A549 treated with Hydrocortisone at 1 μM for 4 hours (cell line): ENCODE measurements at places on chromosomes 4 and X. TPM values are rescaled to one million over a fixed set of nuclear protein-coding genes. Genes with fewer than 3 reads are reported as not detected.

Gene HDX
- 1.6 to 3.5 TPM (median 2.2 TPM) in 5 replicates for total RNA-seq

Gene SSX3
- total RNA-seq: not detected in 5 replicates

Gene ALG13
- 52.1 to 62.2 TPM (median 53.3 TPM) in 5 replicates for total RNA-seq

Gene APLN
- 0.82 to 1.1 TPM (median 0.85 TPM) in 5 replicates for total RNA-seq

Gene VSIG1
- 0.20 to 0.65 TPM (median 0.24 TPM) in 5 replicates for total RNA-seq

Gene CT83
- total RNA-seq: not detected in 5 replicates

Gene CXCR3
- total RNA-seq: 0.08 to 0.09 TPM (median 0.09 TPM) in 4 of 5 replicates, not detected in the other

Gene DDX53
- total RNA-seq: not detected in 5 replicates

Gene EXOC1L
- not detected in 5 replicates for total RNA-seq

Gene RBM47
- total RNA-seq: 19.6 to 28.3 TPM (median 25.4 TPM) in 5 replicates

Gene BTC
- 0.86 to 1.4 TPM (median 1.0 TPM) in 5 replicates for total RNA-seq

Gene SH3BP2
- total RNA-seq: 2.2 to 4.7 TPM (median 4.1 TPM) in 5 replicates

Gene PITX2
- 0.68 to 1.0 TPM (median 0.82 TPM) in 5 replicates for total RNA-seq

Gene DCAF8L2
- not detected in 5 replicates for total RNA-seq

Gene MXRA5
- total RNA-seq: not detected in 5 replicates

Gene ASB12
- not detected in 5 replicates for total RNA-seq

Gene AFM
- total RNA-seq: not detected in 5 replicates

Gene PLXNB3
- 3.1 to 4.0 TPM (median 3.6 TPM) in 5 replicates for total RNA-seq

Gene XAGE1A
- total RNA-seq: 7.3 to 39.6 TPM (median 16.0 TPM) in 5 replicates

Gene GAGE12J
- not detected in 5 replicates for total RNA-seq

Gene ASMT
- 0.15 to 0.25 TPM (median 0.17 TPM) in 5 replicates for total RNA-seq

Gene PPP1R3F
- 1.9 to 3.0 TPM (median 2.7 TPM) in 5 replicates for total RNA-seq

Gene BEND2
- total RNA-seq: not detected in 5 replicates

Gene NAT8L
- 12.2 to 13.6 TPM (median 12.9 TPM) in 5 replicates for total RNA-seq

Gene SMARCA1
- total RNA-seq: 31.8 to 61.7 TPM (median 45.1 TPM) in 5 replicates

Gene MXD4
- 15.1 to 21.9 TPM (median 20.3 TPM) in 5 replicates for total RNA-seq

Gene FRMD7
- not detected in 5 replicates for total RNA-seq

Gene LIMCH1
- total RNA-seq: 34.4 to 58.1 TPM (median 48.0 TPM) in 5 replicates

Gene CTAG1B
- total RNA-seq: not detected in 5 replicates

Gene CLDN2
- total RNA-seq: 5.8 to 7.4 TPM (median 7.3 TPM) in 5 replicates

Gene CXCL9
- total RNA-seq: not detected in 5 replicates

Gene NXF3
- total RNA-seq: 0.08 to 0.09 TPM (median 0.09 TPM) in 3 of 5 replicates, not detected in the others

Gene NXF2
- not detected in 5 replicates for total RNA-seq

Gene PAGE5
- not detected in 5 replicates for total RNA-seq

Gene GAGE2A
- total RNA-seq: not detected in 5 replicates
